NCI-H446 (cell line): ENCODE measurements at places on chromosomes 3 and 15.

DNA sequence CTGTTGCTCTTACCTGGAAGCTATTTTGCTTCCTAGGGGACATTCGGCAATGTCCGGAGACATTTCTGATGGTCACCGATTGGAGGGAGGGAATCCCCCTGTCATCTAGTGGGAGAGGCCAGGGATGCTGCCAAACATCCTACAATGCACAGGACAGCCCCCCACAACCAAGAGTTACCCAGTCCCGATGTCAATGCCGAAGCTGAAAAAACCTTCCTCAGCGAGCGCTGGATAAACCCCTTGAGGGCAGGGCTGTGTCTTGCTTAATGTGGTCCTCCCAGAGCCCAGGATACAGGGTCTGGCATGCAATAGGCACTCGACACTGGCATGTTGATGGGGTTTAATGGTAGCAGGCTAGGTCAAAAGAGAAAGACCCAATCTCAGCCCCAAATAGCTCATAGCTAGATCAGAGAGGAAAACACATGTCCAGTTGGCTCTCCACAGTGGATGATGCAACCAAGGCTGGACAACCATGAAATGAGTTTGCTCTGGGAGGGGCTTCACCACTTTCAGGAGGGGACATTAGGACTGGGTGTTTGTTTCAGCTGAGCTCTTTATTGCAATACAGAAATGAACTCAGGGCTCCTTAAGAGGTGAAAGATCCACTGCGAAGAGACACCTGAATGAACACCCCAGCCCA is 16.5 kb upstream of the PAQR5 start:
- no peak for DNase-seq

GRCh38 chr3:11629716-11630115 is 14.0 kb downstream of the VGLL4 start:
- DNase-seq = no peak

GRCh38 chr15:64149893-64150578 is 1.5 kb upstream of the SNX22 start:
- DNase-seq = no peak

DNA sequence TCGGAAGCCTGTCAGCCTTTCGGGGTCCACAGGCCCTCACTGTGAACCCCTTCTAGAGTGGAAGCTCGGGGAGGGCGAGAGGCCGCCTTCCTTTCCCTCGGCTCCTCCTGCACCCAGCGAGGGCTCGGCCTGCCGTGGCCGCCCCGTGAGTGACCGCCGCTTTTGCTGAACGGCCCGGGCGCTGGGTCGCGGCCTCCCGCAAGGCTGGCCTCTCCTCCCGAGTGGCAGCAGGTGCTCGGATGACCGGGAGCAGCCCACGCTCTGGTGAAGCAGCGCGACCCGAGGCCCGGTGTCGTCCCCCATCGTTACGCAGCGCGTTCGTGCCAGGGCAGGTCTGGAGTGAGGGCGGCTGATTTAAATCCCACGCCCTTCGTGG is 53.8 kb downstream of the LRRK1 start:
- DNase-seq = no peak

DNA sequence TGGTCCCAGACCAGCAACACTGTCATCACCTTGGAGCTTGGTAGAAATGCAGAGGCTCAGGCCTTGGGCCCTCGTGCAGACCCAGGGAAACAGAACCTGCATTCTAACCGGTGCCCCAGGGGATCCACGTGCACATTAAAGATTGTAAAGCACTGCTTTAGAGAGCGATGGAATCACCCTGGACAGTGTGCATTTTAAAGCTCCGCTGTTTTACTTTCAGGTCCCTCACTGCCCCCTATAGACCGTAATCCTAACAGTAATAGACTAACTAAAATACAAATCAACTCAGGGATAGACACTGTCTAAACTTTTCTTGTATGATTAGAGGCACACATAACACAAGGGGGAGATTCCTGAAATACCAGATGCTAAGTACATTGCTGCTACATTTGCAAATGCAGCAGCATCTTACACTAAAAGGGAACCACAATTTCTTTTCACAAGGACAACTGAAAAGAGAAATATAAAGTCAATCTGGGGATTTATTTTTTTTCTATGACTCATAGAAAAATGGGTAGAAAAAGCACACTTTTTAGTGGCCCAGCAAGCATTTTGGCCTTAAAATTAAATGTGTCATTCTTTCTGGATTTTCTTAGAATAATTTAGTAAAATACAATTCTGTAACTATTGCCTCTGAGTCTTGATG is 10.5 kb upstream of the SH3GL3 start:
- DNase-seq = peak; percentile 7

DNA sequence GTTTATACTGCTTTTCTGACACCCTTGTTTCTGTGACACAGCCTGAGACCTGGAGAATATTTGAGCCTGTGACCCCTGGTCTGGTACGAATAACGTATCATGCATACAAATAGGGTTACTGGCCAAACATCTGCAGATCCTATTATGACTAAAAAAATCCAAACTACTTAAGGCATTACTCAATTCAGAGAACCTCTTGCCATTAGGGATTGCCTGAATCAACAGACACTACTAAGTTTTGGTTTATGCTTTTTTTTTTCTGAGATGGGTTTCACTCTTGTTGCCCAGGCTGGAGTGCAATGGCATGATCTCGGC is 35.4 kb downstream of the OSBPL10 start:
- no peak for DNase-seq

DNA sequence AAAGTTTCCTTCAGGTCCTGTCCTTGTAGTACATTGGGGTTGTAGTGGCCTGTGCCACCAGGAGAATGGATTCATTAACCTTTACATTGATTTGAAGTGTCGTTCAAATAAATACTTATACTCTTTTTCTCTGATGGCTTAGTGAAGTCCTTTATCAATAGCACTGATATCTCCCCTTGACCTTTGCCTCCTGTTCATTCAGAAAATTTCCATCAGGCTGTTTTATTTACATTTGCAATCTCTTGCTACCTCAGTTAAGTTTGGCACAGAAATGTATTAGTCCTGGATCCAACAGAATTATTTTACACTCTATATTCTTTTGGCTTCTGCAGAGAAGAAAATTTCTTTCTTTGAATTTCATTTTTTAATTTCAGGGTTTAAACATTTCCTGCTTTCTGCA is 497.0 kb downstream of the RBMS3 start:
- DNase-seq = no peak

GRCh38 chr3:111747490-111747889 is 111.6 kb upstream of the PHLDB2 start:
- no peak for DNase-seq

DNA sequence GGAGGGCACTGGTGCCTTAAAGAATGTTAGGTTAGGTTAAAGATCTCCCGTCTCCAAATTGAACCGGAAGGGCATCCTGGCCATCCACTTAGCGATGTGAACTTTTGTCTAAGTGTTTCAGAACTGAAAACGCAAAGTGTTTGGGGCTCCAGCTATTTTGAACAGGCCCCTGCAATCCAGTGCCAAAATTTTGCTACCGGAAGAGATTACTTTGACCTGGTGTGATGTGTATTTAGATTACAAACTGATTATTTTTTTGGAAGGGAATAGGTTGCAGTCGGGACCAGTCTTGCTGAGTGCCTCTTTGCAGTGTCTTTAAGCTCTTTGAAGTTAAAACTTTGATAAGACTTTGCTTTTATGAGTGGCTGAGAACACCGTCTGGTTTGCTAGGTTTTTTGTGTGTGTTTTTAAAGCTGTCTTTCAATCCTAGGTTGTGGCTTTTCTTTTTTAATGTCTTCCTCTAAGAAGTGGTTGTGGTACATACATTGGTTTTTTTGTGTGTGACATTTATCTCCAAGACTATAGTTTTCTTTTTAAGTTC is 179.6 kb downstream of the OR4M2 start:
- no peak for DNase-seq

GRCh38 chr3:115651087-115651486 is 27.8 kb downstream of the GAP43 start:
- no peak for DNase-seq

GRCh38 chr15:83398626-83399025 is 48.5 kb upstream of the SH3GL3 start:
- DNase-seq = no peak

DNA sequence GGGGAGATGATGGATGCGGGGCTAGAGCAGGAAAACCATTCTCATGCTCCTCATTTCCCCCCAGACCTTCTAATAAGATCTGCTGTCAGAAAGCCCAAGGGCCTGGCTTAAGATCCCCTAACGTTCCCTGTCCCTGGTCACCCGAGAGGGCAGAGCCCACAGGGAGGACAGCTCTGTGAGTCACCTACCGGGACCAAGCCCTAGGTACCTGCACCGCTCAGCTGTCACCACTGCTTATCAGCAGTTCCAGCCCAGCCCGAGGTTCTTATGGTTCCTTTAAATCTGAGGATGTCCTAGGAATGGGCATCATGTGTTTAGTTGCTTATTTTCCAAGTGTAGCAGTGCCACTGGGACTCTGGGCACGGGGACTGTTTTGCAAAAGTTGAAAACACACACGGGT is 53.0 kb downstream of the ATP10A start:
- no peak for DNase-seq

- no peak for DNase-seq
Measured at GRCh38 chr15:101568309-101568708, 78.8 kb upstream of the PCSK6 start.

GRCh38 chr3:129619726-129620162 is 13.3 kb upstream of the PLXND1 start:
- no peak for DNase-seq

DNA sequence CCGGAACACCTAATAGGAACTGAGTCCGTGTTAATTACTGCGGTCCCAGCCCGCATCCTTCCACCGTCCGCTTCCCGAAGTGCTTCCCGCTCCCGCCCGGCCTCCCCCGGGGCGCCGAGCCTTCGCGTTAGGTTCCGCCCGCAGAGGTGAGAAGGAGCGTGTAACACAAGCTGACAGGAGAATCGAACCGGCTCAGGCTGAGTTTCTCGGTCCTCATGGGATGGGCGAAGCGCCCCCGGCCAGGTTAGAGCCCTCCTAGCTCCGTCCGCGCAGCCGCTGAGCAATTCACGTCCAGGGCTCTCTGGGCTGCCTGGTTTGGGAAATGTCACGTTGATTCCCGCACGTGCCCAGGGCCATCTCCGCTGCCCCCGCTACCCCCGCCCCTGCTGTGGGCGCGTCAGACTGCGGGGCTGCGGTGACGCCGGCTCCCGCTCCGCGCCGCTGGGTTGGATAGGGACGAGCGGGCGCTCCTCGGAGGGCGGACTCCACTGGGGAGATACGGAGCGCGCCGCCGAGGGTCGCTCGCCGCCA is 954 bp downstream of the CLDN11 start:
- no peak for DNase-seq

DNA sequence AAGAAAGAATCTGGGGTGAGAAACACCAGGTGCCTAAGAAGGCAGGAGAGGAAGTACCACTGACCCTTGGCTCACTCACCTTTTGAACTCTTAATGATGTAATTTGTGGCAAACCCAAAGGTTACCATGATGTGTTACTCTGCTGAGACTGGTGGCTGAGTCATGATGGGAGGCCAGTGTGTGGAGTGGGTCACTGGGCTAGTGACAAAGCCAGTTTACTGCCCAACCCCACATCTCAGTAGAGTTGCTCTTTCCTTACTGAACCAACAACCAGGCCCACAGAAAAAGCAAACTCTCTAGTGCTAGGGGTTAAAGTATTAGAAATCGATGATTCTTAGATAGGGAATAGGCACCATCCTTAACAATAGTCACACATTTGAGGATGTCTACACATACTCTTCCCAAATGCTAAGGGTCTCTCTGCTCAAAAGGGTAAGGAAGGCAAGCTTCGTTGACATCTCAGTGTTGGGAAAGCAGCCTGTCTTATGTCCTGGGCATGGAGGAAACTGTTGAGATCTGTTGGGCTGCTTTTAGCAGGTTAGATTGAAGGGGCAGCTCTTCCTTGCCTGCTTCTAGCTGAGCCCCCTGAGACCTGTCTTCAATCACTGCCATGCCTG is 3.1 kb downstream of the RBP2 start:
- DNase-seq = no peak

DNA sequence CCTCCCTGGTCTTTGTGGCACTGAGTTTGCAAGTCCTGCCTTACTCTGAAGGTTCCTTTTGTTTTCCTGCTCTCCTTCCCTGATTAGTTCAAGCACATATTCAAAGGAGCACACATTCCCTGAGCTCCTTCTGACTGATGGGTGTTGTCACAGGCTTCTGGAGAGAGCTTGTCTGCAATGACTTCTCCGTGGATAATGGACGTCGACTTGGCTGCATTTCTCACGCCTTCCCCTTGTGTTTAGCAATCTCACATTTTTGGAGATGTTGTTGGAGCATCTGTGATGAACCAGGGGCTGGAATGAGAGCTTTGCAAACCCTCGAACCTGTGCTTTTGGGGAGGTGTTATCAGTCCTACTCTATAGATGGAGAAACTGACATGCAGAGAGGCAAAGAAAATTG is 375.4 kb upstream of the PROK2 start:
- DNase-seq = no peak

GRCh38 chr15:60568301-60568742 is 89.4 kb upstream of the ICE2 start:
- no peak for DNase-seq

GRCh38 chr3:11238880-11239279 is 33.3 kb upstream of the ATG7 start:
- no peak for DNase-seq

- DNase-seq = no peak
Measured at GRCh38 chr3:14581334-14582044, 41.3 kb upstream of the GRIP2 start.

DNA sequence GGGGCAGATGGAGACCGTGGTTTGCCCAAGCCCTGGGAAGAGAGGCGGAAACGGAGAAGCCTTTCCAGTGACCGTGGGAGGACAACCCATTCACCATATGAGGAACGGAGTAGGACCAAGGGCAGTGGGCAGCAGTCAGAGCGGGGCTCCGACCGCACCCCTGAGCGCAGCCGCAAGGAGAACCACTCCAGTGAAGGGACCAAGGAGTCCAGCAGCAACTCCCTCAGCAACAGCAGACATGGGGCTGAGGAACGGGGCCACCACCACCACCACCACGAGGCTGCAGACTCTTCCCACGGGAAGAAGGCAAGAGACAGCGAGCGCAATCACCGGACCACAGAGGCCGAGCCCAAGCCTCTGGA is 2.0 kb downstream of the RBM15B start:
- DNase-seq = no peak

GRCh38 chr3:179189759-179190158 is 41.6 kb downstream of the PIK3CA start:
- DNase-seq = peak; percentile 47

DNA sequence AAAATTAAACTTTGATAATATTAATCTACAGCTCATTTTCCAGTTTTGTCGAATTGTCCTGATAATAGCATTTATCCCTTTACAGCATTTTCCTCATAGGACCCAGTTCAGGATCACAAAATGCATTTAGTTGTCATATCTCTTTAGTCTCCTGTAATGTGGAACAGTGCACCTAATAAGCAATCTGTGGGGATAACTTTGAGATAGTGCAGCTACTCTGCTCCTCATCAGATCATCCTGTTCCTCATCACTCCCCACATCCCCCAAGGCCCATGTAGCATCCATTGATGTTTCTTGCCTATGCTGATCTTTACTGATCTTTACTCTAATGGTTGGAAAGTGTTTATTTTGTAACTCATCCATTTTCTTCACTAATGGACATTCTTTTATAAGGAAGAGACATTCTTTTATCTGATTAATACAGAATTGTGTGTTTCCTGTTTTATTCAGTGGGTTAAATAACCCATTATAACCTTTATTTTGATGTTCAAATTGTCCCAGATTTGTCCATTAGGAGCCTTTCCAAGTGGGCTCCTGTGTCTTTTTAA is 7.5 kb downstream of the RNF111 start:
- DNase-seq = no peak

- DNase-seq = no peak
Measured at GRCh38 chr3:171183042-171183441, 156.5 kb upstream of the SLC2A2 start.
